ENCODE measurements at places on chromosomes 2 and 18.

DNA sequence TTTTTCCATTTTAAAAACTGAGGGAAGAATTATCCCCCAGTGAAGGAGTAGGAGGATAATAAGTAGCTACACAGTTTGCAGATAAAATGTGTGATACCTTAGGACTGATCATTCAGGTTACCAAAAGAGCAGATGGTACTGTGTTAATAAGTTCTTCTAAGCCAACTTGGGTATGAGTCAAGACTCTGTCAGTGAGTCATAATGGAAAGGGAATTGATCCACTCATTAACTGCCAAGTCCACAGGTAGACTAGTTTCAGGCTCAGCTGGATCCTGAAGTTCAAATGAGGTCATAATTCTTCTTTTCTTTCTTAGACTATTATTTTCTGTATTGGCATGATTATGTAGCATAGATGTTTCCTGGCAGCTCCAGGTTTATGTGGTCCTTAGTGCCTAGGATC lies 142.4 kb upstream of the ALPP start:
- no peak for DNase-seq

- no peak for DNase-seq
Measured at GRCh38 chr2:160300203-160300602, 100.1 kb upstream of the ITGB6 start.

GRCh38 chr2:221254299-221254698 lies 317.8 kb downstream of the EPHA4 start:
- no peak for DNase-seq

GRCh38 chr2:163266772-163267171 lies 428.2 kb upstream of the KCNH7 start:
- peak; percentile 1 for DNase-seq

- no peak for DNase-seq
Measured at GRCh38 chr18:57054891-57055290, 92.0 kb upstream of the BOD1L2 start.

DNA sequence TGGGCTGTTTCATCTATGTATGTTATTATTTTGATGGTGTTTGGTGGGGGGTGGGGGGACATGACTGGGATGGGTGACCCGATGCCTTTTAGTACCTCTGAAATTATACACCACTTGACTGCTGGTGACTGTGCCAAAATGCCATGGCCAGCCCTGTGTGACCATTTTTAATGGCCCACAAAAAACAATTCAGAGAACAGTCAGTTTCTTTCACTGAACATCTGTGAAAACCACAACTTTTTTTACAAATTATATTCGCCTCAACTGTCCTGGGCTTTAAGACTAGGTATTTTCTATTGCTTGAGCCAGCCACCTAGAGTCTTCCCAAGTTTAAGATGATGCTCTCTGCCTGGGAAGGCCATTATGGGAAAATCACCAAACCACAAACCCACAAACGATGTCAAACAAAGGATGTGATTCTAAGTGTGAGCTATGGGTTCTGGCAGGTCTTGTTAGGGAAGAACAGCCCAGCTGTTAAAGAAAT lies 33.9 kb downstream of the FN1 start:
- peak; percentile 70 for DNase-seq

DNA sequence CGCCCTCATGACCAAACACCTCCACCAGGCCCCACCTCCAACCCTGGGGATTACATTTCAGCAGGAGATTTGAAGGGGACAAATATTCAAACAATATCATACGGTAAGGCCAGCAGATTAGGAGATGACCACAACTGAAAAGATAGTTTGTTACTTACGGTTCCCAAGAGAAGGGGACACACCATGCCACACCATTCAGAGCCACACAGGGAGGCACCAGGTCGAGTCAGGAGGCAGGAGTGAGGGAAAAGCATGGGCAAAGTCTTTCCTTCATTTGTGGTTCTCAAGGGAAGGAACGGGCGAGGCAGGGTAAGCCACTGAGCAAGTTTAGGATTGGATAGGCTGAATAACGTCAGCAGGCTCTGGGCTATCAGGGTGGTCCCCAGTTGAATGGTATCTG lies 57.4 kb downstream of the FECH start:
- DNase-seq: no peak

- DNase-seq: no peak
Measured at GRCh38 chr18:68417826-68418225, 297.1 kb downstream of the TMX3 start.

GRCh38 chr2:121469356-121469755 lies 61.3 kb upstream of the RNU4ATAC start:
- no peak for DNase-seq

- DNase-seq: no peak
Measured at GRCh38 chr18:33123862-33124518, 316.5 kb downstream of the CCDC178 start.

GRCh38 chr2:70411483-70412125 lies 109.7 kb upstream of the FAM136A start:
- no peak for DNase-seq

- no peak for DNase-seq
Measured at GRCh38 chr18:76524900-76525698, 30.1 kb upstream of the ZNF516 start.

DNA sequence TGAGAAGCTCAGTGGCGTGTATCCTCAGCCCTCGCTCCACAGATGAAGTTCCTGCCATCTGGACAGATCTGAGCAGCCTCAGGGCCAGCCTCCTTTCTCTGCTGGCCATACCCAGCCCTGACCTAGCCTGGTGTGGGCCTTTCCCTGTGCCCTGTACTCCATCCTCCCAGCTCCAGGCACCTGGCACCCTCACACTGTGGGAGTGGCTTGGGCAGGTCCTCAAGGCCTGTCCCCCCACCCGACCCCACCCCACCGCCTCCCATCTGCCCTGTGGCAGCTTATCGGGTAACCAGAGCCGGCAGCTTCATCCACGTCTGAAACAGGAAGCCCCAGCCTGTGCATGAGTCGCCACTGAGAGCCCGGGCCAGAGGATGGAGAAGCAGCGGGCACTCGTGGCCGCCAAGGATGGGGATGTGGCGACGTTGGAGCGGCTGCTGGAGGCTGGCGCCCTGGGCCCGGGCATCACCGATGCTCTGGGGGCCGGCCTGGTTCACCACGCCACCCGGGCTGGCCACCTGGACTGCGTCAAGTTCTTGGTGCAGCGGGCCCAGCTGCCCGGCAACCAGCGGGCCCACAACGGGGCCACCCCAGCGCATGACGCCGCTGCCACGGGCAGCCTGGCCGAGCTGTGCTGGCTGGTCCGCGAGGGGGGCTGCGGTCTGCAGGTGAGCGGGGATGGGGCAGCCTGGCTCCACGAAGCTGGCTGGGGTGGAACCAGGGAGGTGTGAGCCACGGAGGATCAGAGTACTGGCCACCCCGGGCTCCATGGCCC lies at the start of gene ESPNL:
ESPNL (plus strand) TSS at position 292 of the 772 bp plus-strand sequence; CDS start at position 372, 80 bp downstream.
- peak; percentile 29 for DNase-seq

All from MG63 (cell line).